LHCN-M2 (cell line): ENCODE measurements at places on chromosomes 12 and 14. TPM values are rescaled to one million over a fixed set of nuclear protein-coding genes. Genes with fewer than 3 reads are reported as not detected.
A peak's percentile ranks its signal among the peaks of the same experiment; 100 is the strongest.

Gene LRP1-AS
- total RNA-seq = not detected in 2 replicates

Gene ACRBP
- 0.32 TPM in 1 of 2 replicates, not detected in the other for total RNA-seq

DNA sequence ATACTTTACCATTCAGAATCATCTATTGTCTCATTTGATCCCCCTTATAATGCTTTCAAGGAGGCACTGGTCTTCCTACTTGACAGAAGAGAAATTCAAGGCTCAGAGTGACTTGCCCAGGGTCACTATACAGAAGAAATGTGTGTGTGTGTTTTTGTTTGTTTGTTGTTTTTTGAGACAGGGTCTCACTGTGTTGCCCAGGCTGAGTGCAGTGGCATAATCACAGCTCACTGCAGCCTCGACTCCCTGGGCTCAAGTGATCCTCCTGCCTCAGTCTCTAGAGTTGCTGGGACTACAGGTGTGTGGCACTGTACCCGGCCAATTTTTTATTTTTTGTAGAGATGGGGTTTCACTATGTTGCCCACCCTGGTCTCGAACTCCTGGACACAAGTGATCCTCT is 22.9 kb downstream of the IRF2BPL start:
- no peak for DNase-seq

Gene WNT5B
- total RNA-seq = 29.9 and 50.9 TPM in 2 replicates

Gene PLCZ1
- not detected in 2 replicates for total RNA-seq

Gene ADAM21
- total RNA-seq = 1.3 and 1.7 TPM in 2 replicates

DNA sequence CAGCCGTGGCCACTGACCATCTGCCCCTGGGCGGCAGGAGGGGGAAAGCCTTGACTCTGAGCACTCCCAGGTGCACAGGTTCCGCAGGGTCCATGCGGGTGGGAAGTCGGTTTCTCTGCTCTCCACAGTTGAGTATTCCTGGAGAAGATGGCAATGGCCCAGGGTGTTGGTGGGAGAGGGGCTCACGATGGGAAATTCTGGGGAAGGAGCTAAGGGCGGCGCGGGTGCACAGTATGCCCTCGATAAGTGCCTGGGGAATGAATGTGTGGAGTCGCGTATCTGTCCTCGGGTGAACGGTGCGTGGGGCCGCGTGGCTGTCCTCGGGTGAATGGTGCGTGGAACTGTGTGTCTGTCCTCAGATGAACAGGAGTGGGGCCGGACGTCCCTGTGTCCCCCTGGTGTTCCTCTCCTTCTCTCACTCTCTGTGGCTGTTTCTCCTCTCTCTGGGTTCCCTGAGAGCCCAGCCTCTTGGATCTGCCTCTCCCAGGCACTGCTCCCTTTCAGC is 38.0 kb downstream of the NOC4L start:
- DNase-seq = no peak

Gene WNT1
- not detected in 2 replicates for total RNA-seq

Gene DEGS2
- total RNA-seq = 0.58 TPM in 1 of 2 replicates, not detected in the other

Gene FZD10
- not detected in 2 replicates for total RNA-seq

DNA sequence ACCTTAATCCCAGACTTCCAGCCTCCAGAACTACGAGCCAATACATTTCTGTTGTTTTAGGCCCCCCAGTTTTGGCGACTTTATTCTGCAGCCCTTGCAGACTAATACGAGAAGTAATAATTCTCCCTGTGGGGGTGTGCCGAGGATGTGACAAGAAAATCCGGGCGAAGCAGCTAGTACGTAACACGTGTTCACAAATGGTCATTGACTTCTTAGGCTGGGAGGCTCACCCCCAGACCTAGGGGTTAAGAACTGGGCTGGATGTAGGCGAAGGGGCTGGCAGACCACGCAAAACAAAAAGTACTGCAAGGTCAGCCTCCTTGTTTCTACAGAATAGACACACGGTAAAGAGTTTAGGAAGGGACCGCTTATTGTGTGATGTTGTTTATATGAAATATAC is 69.8 kb upstream of the ESRRB start:
- no peak for DNase-seq

Gene MAP3K12
- 37.6 and 38.6 TPM in 2 replicates for total RNA-seq

GRCh38 chr12:79932357-79932756 is 2.5 kb downstream of the PPP1R12A start:
- DNase-seq = no peak

- DNase-seq = no peak
Observed at GRCh38 chr14:101933209-101933608, 31.2 kb upstream of the DYNC1H1 start.

- peak; percentile 58 for DNase-seq
Observed at GRCh38 chr14:52052288-52052943, 16.4 kb downstream of the NID2 start.

- no peak for DNase-seq
Observed at GRCh38 chr14:105161309-105161708, 7.3 kb downstream of the JAG2 start.

DNA sequence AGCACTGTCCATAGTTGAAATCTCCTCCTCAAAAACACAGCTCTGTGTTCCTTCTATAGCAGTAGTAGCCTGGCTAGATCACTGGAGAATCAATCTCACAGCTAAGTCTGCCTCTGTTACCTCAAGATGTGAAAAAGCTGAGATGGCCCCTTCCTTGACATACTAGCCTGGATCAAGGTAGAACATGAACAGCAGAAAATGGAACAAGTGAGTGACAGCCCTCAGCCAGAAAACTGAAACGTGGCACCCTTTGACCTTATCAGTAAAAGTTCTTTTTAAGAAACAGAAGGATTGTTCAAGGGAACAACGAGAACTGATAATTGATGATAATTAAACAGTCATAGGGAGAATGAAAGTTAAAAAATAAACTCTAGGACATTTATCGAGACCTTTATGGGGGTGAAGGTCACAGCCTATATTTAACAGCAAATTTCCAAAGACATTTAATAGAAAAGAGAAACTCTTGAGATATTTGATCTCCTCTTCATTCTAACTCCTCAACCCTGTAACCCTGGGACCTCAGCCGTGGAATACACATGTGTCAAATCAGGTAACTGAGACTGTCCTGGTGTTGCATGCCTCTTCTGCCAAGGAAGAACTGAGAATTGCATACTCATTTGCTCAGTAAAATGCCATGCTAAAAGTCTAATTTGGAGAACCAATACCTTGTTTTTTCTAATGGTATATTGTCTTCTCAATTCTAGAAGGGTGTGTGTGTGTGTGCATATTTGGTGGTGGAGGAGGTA is 258.0 kb upstream of the ATP2B1 start:
- DNase-seq = no peak

GRCh38 chr12:121676190-121676589 is 6.7 kb upstream of the MORN3 start:
- DNase-seq = no peak

DNA sequence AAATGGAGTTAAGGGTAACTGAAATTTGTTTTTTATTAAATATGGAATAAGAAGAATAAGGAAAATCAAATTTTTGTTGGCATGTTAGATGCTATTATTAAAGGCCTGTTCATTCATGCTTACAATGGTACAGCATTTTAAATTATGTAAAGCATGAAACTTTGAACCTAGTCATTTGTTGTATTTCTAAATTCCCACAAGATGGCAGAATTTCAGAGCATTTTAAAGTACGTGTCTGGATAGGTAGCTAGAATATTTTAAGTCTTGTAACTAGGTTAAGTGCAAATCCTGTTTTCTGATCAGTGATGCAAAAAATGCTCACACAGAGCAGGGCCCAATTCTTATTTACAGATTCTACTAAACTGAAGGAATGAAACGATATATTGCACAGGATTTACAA is 585.6 kb upstream of the MIS18BP1 start:
- DNase-seq = peak; percentile 7

Gene BTG1
- total RNA-seq = 14.6 and 17.5 TPM in 2 replicates

DNA sequence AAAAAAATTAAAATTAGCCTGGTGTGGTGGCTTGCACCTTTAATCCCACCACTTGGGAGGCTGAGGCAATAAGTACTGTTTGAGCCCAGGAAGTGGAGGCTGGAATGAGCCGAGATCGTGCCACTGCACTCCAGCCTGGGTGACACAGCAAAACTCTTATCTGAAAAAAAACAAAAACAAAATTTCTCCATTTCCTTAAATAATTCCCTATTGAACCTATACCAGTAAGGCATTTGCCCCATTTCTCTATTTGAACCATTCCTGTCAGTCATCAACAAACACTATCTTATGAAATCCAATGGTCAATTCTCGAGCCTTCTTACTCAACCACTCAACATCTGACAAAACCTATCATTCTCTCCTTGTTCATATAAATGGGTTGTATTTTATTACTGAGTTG is 14.7 kb downstream of the SLC2A14 start:
- DNase-seq = no peak

GRCh38 chr14:36281309-36281708 is 39.1 kb downstream of the MBIP start:
- no peak for DNase-seq

DNA sequence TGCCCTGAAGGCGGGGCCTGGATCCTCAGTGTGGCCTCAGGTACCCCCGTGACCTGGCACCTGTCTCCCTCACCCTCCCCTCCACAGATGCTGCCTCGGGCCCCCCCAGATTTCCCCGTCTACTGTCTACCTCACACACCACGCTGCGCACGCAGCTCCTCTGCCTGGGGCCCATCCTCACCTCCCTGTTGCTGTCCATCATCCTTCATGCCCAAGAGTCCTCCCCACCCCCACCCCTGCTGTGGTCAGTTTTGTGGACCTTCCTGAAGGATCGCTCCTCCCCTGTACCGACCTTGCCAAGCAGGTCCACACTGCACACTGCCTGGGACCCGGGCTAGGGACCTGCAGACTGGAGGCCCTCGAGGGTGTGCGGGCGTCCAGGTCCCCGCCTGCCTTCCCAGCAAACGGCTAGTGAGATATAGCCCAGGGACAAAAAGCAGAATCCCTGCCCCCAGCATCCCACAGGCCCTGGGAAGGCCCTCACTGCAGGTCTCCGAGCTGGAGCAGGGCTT is 197.4 kb upstream of the DIO3 start:
- no peak for DNase-seq

DNA sequence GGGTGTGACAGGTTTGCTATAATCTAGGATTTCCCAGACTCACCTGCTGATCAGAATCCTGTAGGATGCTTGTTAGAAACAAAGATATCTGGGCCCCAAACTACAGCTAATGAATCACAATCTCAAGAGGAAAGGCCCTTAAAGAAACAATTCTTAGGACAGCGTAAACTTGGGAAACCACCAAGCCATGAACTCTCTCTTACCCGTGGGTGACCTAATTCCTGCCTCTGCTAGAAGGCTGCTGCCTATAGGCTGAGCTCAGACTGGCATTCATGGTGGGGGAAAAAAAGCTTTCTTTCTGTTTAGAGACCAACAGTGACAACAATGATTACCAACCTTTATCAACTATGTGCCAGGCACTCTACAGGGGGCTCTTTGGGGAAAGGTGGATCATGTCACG is 213.9 kb upstream of the FKBP4 start:
- DNase-seq = no peak

DNA sequence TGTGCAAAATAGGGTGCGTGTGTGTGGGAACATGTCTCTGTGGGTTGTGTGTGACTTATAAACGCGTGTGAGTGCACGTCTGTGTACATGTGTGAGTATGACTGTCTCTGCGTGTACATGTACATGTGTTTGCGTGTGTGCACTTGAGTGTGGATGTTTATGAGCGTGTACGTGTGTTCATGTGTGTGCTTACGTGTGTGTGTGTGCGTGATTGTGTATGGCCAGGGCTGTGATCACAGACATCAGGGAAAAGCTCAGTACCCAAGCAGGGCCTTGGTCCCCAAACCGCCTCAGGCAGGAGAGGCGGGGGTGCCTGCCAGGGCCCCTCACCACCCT is 326.3 kb upstream of the DIO3 start:
- no peak for DNase-seq

Gene WSCD2
- total RNA-seq = not detected in 2 replicates

- DNase-seq = peak; percentile 81
Observed at GRCh38 chr12:113196990-113197389, 11.5 kb downstream of the RITA1 start.

Gene RD3L
- not detected in 2 replicates for total RNA-seq

Gene ZNF891
- total RNA-seq = 1.0 and 1.2 TPM in 2 replicates

DNA sequence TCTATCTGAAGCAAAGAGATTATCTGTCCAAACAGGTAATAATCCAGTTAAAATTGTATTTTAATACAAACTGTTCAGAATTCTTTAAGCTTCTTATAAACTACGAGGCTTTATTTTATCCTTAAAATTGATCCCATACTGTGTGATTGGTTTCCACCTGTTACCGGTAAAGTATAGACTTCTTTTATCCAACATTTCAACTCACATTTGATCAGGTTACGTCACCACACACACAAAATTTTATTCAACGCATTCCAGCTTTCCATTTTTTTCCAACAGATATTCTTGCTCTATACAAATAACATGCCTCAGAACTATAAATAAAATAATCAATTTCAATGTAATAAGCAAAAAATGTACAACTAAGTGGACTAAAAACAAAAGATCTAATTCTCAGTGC is 4.5 kb downstream of the NOVA1 start:
- DNase-seq = no peak

Gene NINJ2
- total RNA-seq = not detected in 2 replicates

DNA sequence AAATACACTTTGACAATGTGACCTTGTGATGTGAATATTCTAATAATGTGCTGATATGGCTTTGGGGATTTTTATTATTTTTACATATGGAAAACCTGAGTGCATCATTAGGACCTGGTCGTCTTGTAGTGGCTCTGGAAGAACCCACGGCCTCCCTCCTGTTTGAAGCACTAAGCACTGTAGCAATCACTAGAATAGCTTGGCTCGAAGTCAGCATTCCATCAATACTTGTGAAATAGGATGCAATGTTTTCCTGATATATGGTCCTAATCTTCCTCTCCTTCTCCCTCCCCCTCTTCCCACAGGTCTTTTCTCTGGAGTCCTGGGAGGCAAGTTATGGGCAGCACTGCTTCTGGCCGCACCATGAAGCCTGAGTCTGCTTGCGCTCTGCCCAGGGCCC is 71.9 kb downstream of the NRXN3 start:
- no peak for DNase-seq

Gene PRIMA1
- total RNA-seq = not detected in 2 replicates

GRCh38 chr12:113734503-113734902 is 231.6 kb downstream of the RBM19 start:
- DNase-seq = no peak

GRCh38 chr12:60201891-60202290 is 606.1 kb downstream of the SLC16A7 start:
- peak; percentile 31 for DNase-seq

- no peak for DNase-seq
Observed at GRCh38 chr12:92010853-92011701, 134.6 kb downstream of the BTG1 start.

Gene NELL2
- total RNA-seq = not detected in 2 replicates

GRCh38 chr14:50479041-50479440 is 53.3 kb downstream of the MAP4K5 start:
- DNase-seq = no peak

Gene P2RX7
- 0.11 and 0.32 TPM in 2 replicates for total RNA-seq

Gene CBLN3
- total RNA-seq = 1.3 and 1.9 TPM in 2 replicates

DNA sequence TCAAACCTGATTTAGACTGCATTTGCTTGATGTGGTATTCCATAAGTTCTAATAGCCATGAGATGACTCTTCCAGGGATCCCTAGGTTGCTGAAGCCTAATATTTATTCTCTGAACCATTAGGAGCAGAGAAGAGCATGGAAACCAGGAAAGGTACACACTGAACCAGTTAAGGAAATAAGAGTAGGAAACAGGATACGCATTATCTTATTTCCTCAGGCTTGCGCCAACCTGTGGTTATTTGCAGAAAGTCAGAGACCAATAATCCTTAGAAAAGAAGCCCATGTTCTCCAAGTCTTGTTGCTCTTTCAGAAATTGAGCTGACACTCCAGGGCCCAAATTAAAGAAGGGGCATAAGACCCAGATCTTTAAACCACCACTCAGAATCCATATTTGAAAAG is 41.8 kb upstream of the SMUG1 start:
- DNase-seq = no peak
